Activated CD4-positive, alpha-beta T cell treated with anti-CD3 and anti-CD28 coated beads, Interleukin-2, amount 50 U/mL, for 48 hours (primary cell): ENCODE measurements at places on chromosomes 2 and 18.

DNA sequence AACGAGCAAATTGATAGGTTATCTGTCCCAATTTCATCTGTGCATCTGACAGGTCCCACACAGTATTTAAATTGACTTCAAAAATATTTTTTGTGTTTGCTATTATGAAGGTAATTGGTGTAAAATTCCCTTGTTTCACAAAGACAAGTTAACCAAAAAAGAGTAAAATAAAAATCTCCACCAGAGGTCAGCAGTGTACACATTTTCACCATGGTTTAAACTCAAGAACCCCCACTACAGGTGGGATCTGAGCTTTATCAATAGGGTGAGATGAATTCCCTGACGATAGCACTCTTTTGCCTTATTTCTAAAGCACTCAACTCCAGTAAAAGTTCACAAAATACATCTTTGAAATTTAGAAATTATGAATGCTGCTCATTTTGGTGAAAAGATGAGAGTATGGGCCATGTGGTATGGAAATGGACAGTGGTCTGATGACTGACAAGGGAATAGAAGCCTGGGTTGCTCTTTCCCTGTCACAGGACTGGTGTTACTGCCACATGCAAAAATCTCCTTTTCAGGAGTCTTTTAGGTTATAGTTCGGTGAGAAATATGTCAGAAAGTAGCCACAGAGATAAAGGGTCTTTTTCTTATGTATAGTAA is 68.0 kb downstream of the SERPINB8 start:
- DNase-seq: no peak

DNA sequence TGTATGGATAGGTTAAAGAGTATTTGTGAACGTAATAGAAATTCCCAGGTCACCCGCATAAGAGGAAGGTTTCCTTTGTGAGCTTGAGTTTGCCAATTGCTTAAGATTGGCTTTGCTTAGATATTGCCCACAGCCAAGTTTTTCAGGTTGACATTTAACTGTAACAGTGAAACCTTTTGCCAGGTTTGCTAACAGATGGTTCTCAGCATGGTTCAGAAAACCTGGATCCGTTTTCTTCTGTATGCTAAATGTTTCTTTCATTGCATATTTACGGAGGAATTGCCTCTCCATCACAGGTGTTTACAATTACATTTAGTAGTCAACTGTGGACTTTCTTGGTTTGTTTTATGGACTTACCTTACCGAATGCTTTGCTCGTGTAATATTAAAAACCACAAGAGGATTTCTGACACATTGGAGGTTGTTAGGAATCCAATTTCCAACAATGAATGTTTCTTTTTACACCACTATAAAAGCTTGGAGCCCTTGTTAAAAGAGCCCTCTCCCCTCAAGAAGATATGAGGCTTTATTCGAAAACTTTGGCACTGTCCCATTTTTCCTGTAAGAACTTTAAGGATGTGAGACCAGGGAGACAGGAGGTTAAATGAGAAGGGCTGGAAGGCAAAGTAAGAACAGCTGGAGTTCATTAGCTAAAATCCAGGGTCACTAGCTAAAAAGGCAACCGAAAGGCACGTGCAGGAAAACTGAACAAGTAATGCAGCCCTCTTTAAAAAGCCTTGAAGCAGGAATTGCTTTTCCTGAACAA is 7.8 kb downstream of the CDK15 start:
- no peak for DNase-seq

DNA sequence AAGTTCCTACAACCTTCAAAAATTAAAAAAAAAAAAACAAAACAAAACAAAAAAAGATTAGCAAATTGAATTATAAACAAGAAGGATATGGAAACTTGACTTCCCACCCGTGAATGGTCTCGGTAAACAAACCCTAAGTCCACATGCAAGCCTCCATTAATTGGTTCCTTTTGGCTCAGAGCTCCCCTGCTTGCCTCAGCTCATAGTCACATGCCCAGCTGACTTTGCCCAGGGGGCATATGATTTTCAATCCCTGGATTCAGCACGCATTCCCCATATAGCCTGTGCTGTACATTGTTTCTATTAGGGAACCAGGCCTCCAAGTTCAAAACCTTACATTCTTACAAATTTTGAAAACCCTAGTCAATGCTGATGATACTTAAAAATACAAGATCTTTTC is 95.0 kb downstream of the PID1 start:
- DNase-seq: no peak

DNA sequence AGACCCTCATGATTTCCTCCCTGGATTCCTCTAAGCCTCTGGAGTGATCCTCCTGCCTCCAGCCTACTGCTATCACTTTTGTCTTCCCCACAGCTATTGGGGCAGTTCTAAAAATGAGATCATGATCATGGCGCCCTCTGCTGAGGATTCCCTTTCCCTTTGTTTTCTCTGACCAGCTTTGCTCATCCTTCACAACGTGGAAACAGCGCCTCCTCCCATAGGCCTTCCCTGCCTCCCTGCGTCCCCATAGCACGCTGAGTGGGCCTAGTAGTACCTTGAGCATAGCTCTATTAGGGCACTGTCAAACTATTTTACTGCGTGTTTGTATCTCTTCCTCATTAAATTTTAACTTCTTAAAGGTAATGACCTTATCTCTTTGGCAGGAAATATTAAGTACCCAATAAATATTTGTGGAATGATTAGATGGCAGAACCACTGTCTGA is 207.0 kb upstream of the FANCL start:
- peak; percentile 45 for DNase-seq

GRCh38 chr2:176097820-176098365 is 1.7 kb upstream of the HOXD12 start:
- DNase-seq: no peak

DNA sequence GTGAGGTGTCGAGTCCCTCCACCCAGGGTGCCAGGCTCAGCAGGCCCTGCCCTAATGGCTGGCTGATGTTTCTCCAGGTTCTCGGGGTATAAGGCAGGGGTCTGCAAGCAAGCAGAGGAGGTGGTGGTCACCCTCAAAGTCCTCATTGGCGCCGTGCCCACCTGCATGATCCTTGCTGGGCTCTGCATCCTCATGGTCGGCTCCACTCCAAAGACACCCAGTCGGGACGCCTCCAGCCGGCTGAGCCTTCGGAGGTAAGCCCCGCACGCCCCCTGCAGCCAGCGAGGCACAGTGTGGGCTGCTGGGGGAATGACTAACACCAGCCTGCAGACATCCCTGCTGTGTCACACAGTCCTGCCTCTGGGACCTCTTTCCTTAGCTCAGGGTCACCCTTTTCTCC is 14.1 kb downstream of the MFSD2B start:
- no peak for DNase-seq

GRCh38 chr2:169782513-169782912 is 16.2 kb upstream of the SSB start:
- DNase-seq: no peak

- DNase-seq: no peak
Measured at GRCh38 chr2:37623971-37624900, 47.2 kb downstream of the CDC42EP3 start.

DNA sequence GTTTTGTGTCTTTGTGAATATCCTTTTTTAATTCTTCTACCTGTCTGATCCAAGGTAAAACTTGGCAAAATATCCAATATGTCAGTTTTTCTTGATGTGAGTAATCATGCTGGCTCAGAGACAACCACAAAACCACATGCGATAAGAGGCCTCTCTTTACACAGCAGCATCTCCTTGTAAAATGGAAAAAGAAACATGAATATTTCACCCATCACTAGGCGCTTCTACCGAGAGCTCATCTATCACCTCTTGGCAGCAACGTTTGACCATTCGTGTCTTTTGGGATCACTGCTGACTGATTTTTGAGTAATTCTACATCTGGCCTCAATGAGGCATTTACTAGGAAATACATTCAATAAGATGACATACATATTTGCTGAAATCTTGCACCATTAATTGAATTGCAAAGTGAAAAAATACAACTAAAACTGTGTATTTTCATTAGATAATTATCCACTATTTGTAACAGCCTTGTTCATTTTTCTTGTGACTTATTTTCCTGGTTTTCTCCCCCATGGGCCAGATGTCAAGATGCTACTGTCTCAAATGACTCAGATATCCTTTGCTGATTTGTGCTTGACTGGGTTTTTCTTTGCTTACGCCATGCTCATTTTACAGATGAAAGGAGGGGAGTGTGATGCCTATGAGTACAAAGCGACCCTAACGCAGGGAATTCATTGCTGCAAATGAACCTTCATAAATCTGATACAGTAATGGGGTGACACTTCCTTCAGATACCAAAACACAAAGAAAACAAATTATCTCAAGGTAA is 467.5 kb downstream of the FBXO15 start:
- no peak for DNase-seq

GRCh38 chr2:181523756-181524155 is 66.6 kb downstream of the ITGA4 start:
- no peak for DNase-seq

GRCh38 chr2:128817171-128817570 is 498.5 kb upstream of the HS6ST1 start:
- no peak for DNase-seq

DNA sequence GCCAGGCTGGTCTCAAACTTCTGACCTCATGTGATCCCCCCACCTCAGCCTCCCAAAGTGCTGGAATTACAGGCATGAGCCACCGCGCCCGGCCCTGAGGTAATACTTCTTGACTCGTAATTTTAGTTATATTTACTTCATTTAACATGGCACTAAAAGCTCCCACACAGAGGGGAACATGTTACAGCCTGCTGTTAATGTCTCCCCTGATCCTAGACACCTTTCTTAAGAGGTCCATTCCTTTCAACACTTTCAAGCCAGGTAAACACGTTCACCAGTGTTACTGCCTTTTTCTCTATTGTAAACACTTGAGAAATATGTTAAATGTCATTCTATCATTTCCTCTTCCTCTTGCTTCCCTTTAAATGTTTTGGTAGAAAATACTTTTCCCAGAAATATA is 161.4 kb downstream of the METTL4 start:
- DNase-seq: no peak

DNA sequence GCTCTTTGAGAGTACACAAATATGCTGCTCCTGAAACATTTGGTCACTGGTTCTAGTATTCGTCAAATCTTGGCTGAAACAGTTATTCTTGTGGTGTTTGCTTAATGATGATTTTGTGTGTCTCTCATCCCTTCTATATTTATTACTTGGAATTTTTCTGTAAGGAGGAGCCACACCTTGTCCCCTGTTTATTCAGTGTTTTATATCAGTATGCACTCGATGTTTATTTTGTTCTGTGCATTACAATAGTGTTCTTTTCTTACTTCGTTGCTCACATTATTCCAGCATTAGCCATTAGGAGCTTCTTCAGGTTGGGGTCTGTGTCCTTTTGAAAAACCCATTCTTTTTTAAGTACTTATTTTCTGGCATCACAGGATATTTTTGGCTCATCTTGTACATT is 5.1 kb upstream of the RAMP1 start:
- no peak for DNase-seq

GRCh38 chr2:45257820-45258219 is 248.6 kb upstream of the SIX2 start:
- no peak for DNase-seq

DNA sequence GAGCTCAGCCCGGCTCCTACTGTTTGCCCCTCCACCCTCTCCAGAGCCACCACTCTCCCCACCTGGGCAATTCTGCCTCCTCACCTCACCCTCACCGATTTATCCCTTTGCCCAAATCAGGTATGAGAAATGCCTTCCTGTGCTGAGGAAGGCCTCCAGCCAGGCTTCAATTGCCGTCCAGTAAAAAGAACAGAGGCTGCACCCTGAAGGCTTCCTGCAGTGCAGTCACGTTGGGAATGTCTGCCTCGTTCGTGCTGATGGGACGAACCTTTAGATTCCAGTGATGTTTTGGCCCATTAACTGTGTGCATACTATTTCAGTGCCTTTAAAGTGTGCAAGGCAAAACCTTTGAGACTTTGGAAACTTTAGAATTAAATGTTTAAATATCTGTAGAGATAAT is 34.2 kb downstream of the ATP6V1C2 start:
- no peak for DNase-seq

DNA sequence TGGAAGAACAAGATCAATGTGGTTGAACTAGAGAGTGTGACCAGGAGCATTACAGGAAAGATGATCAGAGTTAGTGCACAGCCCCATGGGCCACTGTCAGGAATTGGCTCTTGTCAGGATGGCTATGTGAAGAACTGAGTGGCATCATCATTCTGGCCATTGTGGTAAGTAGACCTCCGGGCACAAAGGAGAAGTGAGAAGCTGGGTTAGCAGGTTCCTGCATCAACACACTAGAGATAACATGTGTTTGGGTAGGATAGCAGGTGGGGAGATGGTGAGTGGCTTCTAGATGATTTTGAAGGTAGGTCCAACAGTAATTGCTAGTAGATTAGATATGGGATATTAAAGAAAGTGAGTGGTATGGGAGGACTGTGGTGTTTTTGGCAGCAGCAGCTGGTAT is 408.2 kb downstream of the TSN start:
- no peak for DNase-seq

DNA sequence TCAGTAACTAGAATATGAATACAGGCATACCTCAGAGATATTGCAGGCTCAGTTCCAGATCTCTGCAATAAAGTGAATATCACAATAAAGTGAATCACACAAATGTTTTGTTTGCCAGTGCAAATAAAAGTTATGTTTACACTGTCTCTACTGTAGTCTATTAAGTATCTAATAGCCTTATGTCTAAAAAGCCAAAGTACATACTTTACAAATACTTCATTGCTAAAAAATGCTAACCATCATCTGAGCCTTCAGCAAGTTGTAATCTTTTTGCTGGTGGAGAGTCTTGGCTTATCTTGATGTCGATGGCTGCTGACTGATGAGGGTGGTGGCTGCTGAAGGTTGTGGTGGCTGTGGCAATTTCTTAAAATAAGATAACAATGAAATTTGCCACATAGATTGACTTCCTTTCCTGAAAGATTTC is 159.4 kb downstream of the MYO1B start:
- DNase-seq: no peak

GRCh38 chr2:120451334-120451733 is 105.4 kb downstream of the INHBB start:
- DNase-seq: no peak

DNA sequence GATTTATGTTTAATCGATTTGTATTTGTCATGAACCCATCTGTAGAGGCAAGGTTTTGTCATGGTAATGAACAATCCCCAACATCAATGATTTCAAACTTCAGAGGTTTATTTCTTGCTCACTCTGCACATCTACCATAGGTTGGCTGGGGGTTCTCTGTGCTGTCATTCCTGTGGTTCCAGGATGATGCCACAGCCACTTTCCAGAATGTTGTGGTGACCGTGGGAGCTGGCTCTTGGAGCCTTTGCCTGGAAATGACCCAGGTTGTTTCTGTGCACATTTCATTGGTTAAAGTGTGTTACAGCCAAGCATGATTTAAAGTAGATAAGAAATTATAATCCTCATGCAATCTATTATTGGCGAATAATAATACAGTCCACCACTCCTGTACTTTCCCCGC is 28.2 kb upstream of the EPAS1 start:
- DNase-seq: no peak

DNA sequence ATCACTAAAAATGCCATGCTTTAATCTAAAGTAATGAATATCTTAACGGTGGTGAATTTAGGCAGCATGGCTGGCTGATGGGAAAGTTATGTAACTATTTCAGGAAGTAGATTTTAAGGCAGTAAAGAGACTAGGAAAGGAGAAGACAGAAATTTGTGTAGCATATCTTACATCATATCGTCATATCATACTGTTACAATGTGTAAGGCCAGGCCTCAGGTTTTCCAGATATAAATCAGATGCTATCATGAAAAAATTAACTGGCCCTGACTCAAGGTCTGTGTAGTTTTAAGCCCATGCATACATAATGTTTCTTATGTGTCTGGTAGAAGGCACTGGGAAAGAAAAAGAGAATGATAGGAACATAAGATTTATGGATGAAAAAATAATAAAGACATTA is 8.9 kb upstream of the FAP start:
- no peak for DNase-seq
